ENCODE measurements at places on chromosomes 7 and 10.

DNA sequence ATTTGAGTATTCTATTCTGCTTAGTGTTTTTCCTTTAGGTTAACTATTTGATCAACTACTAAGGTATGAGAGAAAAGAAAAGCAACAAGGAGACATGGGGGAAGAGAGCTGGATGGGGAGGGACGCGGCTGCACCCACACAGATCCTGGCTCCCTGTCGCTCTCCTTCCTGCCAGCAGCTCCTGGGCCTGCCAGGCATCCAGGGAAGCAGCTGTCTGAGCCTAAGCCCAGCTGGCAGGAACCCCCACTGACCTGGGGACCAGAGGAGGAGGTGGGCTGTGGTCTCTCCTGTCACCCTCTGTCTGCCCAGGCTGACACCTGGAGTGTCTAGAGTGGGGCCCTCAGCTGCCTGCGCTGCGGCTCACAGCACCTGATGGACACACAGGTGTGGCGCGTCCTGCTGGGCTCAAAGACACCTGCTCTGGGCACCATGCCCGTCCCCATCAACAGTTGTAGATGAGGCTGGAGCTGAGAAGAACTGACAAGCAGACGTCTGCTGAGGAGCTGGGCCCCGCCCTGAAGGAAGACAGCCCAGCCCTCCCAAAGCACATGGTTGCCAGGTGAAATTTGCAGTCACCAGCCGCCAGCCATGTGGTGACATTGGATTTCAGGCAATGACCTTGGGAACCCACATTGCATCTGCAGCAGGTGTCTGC lies 207.9 kb downstream of the PLXNA4 start:
- no peak for DNase-seq

GRCh38 chr10:64519831-64520230 lies 998.6 kb downstream of the REEP3 start:
- DNase-seq = no peak

- DNase-seq = no peak
Measured at GRCh38 chr7:114354306-114354705, 60.3 kb upstream of the FOXP2 start.

DNA sequence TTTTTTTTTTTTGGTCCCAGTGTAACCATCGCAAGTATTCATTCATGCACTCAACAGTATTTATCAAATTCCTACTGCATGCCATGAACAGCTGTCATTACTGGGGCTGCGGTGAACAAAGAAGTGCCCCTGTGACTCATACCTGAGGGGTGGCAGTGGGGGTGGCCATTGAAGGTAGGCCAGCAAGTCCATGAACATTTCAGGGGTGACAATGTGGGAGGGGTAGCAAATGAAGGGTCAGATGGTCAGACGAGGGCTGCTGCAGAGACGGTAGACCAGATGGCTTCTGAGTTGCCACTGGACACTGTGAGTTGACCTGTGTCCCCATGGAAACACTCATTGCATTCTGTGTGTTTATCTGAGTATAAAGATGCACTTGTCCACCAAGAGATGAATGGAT lies 92.5 kb upstream of the PITRM1 start:
- DNase-seq = no peak

DNA sequence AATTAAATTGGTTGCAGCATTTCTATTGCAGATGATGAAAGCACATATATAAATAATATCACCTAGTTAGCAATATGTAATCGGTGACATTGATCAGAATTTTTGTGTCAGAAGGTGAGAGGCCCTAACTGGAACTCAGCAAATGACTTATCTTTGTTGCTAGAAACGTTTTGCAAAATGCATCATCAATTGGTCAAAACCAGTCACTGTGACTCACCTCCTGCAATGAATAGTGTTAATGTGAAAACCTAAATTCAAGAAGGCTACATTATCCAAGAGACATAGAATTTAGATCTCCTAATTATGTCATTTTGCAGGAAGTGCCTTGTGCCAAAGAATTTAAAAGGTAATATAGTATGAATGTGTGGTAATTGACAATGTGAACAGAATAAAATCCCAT lies 9.8 kb upstream of the PNLIPRP3 start:
- no peak for DNase-seq
